ENCODE measurements at places on chromosomes 11 and 22. TPM values are rescaled to one million over a fixed set of nuclear protein-coding genes. Genes with fewer than 3 reads are reported as not detected.

DNA sequence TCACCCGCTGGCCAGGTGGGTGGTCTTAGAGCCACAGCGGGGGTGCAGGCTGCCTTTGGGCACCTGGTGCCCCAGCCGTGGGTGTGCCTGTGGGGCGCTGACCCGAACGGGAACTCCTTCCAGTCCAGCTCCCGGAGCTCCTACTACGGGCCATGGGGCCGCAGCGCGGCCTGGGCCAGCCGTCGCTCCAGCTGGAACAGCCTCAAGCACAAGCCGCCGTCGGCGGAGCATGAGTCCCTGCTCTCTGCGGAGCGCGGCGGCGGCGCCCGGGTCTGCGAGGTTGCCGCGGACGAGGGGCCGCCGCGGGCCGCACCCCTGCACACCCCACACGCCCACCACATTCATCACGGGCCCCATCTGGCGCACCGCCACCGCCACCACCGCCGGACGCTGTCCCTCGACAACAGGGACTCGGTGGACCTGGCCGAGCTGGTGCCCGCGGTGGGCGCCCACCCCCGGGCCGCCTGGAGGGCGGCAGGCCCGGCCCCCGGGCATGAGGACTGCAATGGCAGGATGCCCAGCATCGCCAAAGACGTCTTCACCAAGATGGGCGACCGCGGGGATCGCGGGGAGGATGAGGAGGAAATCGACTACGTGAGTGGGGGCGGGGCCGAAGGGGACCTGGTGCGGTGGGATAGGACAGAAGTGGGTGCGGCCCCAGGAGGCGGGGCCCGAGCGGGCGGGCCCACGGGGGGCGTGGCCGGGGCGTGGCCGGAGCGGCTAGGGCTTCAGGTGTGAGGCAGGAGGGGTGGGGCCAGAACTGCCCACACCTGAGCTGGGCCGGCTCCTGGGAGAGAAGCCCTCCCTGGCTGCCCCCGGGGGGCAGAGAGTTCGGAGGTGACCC is 91.5 kb downstream of the CACNA1I start:
- H3K36me3 ChIP-seq, result no peaks in the 10 kb centered on the region
- H3K4me1 ChIP-seq, result peaks cover 3% of the 10 kb centered on the region
- no peak overlapping the region for H3K27ac ChIP-seq
- H3K4me3 ChIP-seq, result peak overlapping the region; percentile 3
- DNase-seq, result no peak

DNA sequence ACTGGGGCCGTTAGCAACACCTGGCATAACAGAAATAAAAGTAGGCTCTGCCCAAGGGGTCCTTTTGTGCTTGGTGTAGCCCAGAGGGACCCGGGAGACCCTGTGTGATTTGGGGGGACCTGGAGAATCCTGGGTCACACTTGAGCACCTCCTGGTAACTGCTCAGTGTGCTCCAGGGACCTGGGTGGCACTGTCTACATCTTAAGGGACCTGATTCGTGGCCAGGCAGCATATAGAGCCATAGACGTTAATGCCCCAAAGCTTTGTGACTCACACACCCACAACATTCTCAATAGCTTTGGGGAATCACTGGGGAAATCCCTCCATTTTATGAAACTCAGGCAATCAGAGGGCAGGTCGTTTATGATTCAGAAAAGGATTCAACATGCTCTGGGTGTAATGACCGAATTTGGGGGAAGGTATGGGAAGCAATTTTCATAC is 3.6 kb upstream of the IGF2 start:
- H3K36me3 ChIP-seq, result no peaks in the 10 kb centered on the region
- H3K27me3 ChIP-seq, result peaks cover 80% of the 10 kb centered on the region
- H3K27ac ChIP-seq, result no peak overlapping the region
- no peak overlapping the region for H3K4me3 ChIP-seq

DNA sequence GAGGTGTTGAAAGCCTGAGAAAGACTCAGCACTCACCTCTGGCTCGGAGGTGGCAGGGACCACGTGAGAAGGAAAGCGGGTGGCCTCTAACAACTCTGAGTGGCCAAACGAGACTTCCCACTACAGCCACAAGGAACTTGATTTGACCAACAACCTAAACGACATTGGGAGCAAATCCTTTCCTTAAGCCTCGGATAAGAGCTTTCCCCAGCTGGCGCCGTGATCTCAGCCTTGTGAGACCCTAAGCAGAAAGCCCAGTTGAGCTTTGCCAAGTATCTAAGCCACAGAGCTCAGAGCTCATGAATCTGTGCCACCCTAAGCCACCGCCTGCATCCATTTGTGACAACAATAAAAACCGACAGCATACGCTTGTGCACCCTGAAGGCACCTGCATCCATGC is 636.0 kb downstream of the TBC1D22A start:
- H3K4me3 ChIP-seq, result no peak overlapping the region
- H3K36me3 ChIP-seq, result no peaks in the 10 kb centered on the region
- H3K27ac ChIP-seq, result no peak overlapping the region
- no peaks in the 10 kb centered on the region for H3K4me1 ChIP-seq

- DNase-seq, result no peak
- peaks cover 10% of the 10 kb centered on the region for H3K4me1 ChIP-seq
- H3K27me3 ChIP-seq, result no peaks in the 10 kb centered on the region
- no peak overlapping the region for H3K4me3 ChIP-seq
- no peak overlapping the region for H3K27ac ChIP-seq
Observed at GRCh38 chr11:34339149-34340064, 18.4 kb downstream of the ABTB2 start.

GRCh38 chr11:92962446-92962845 is 7.0 kb upstream of the MTNR1B start:
- H3K36me3 ChIP-seq, result no peaks in the 10 kb centered on the region
- no peak for DNase-seq
- no peak overlapping the region for H3K4me3 ChIP-seq
- no peak overlapping the region for H3K27ac ChIP-seq
- no peaks in the 10 kb centered on the region for H3K4me1 ChIP-seq

DNA sequence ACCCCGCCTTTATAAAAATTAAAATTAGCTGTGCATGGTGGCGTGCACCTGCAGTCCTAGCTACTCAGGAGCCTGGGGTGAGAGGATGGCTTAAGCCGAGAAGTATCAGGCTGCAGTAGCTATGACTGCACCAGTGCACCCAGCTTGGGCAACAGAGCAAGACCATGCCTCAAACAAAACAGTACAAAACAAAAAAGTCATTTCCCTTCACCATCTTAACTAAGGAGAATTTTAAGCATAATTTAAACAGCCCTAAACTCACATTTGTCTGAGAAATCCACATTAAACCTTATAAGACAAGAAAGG is 23.3 kb upstream of the TFIP11 start:
- H3K4me3 ChIP-seq, result no peak overlapping the region
- DNase-seq, result no peak
- peaks cover 52% of the 10 kb centered on the region for H3K36me3 ChIP-seq
- no peaks in the 10 kb centered on the region for H3K4me1 ChIP-seq
- H3K27ac ChIP-seq, result no peak overlapping the region

DNA sequence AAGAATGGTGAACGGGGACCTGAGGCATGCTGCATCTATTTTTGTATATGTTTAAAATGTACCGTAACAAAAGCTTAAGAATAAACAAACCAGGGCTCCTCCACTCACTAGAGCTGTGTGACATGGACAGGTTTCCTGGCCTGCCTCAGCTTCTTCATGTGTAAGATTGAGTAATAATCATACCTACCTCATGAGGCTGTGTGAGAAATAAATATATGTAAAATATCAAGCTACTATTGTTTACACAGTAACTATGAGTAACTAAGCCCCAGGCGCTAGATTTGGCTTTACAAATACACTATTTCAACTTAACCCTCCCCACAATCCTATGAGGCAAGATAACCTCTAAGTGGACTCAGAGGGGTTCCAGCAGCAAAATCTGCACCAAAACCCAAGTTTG is 66.4 kb downstream of the SMCO4 start:
- DNase-seq, result no peak
- H3K27me3 ChIP-seq, result no peaks in the 10 kb centered on the region
- no peaks in the 10 kb centered on the region for H3K36me3 ChIP-seq

- no peaks in the 10 kb centered on the region for H3K36me3 ChIP-seq
- no peak overlapping the region for H3K27ac ChIP-seq
- no peaks in the 10 kb centered on the region for H3K4me1 ChIP-seq
- no peaks in the 10 kb centered on the region for H3K27me3 ChIP-seq
Observed at GRCh38 chr22:47393191-47393590, 630.7 kb downstream of the TBC1D22A start.

DNA sequence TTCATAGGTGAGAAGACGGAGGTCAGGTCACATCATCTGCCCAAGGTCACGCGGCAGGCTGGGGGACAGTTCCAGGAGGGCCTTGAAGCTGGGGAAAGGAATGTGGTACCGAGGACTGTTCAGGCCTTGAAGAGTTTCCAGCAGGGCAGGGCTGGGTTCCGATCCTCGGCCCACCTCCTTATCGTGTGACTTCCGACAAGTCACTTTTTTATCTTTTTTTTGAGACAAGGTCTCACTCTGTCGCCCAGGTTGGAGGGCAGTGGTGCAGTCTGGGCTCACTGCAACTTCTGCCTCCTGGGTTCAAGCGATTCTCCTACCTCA is 623 bp downstream of the NDUFS8 start:
- H3K36me3 ChIP-seq, result peaks cover 26% of the 10 kb centered on the region
- H3K27me3 ChIP-seq, result no peaks in the 10 kb centered on the region
- H3K4me1 ChIP-seq, result peaks cover 25% of the 10 kb centered on the region
- DNase-seq, result peak; percentile 71
- peak overlapping the region; percentile 74 for H3K4me3 ChIP-seq

- peaks cover 2% of the 10 kb centered on the region for H3K36me3 ChIP-seq
- no peak for DNase-seq
- no peaks in the 10 kb centered on the region for H3K27me3 ChIP-seq
- H3K27ac ChIP-seq, result no peak overlapping the region
Observed at GRCh38 chr11:75014129-75014528, 25.4 kb downstream of the NEU3 start.

GRCh38 chr11:93410441-93410840 is 79.9 kb downstream of the DEUP1 start:
- H3K27me3 ChIP-seq, result no peaks in the 10 kb centered on the region
- no peak overlapping the region for H3K27ac ChIP-seq
- no peaks in the 10 kb centered on the region for H3K4me1 ChIP-seq
- H3K4me3 ChIP-seq, result no peak overlapping the region
- DNase-seq, result no peak

DNA sequence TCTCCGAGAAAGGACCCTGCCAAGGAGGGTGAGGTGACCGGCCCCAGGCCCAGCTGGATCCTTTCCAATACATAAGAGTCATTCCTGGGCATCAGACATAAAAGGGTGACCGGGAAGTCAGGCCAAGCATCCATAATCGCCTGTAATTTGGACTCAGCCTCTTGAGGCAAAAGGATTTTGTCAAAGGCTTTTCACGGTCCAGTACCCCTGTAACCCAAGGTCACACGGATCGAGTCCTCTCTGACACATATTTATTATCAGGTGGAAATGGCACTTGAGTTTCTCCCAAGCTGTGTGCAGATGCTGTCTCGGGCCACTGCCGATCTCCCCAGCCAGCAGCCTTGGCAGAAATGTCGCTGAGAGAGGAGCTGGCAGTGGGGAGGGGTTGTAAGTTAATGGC is 556.5 kb downstream of the MN1 start:
- no peaks in the 10 kb centered on the region for H3K36me3 ChIP-seq
- peaks cover 4% of the 10 kb centered on the region for H3K4me1 ChIP-seq
- H3K27ac ChIP-seq, result no peak overlapping the region
- no peak overlapping the region for H3K4me3 ChIP-seq
- no peak for DNase-seq

GRCh38 chr11:105907319-105907718 is 114.7 kb downstream of the MSANTD4 start:
- no peaks in the 10 kb centered on the region for H3K36me3 ChIP-seq
- H3K27ac ChIP-seq, result no peak overlapping the region
- no peaks in the 10 kb centered on the region for H3K4me1 ChIP-seq
- no peak overlapping the region for H3K4me3 ChIP-seq
- DNase-seq, result no peak
- no peaks in the 10 kb centered on the region for H3K27me3 ChIP-seq

DNA sequence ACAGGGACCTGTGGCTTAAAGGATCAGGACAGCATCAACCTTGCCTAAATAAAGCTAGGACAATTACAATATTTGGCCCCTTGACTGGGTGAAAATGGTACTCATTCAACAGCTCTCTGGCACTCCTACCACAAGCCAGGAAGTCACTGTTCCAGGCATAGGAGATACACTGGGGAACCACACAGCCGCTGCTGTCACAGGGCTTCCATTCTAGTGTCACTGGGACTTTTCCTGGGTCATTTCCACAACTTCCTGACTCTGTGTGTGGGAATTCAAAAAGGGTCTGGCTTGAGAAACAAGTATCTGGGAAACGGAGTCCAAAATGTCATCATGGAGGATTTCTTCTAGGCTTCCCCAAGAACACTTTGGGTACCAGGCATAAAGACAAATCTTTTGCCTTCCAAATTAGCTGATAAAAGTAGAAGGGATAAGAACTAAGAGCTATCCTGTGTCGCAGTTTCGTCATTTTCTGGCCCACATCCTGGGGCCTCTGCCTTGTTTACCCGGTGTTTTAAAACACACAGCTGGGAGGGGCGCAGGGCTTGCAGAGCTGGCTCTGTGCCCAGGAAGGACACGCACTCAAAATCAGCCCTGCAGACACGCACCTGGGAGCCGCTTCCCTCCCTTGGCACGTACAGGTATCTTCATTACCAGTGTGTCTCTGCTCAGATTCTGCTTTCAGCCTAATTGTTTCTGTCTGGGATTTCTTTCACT is 38.0 kb downstream of the TMEM45B start:
- DNase-seq, result peak; percentile 80
- no peaks in the 10 kb centered on the region for H3K27me3 ChIP-seq
- H3K4me1 ChIP-seq, result peaks cover 13% of the 10 kb centered on the region
- H3K27ac ChIP-seq, result peak overlapping the region; percentile 56
- H3K4me3 ChIP-seq, result no peak overlapping the region

- no peak overlapping the region for H3K27ac ChIP-seq
- no peak overlapping the region for H3K4me3 ChIP-seq
- DNase-seq, result no peak
Observed at GRCh38 chr11:115905341-115906000, 401.3 kb upstream of the CADM1 start.

DNA sequence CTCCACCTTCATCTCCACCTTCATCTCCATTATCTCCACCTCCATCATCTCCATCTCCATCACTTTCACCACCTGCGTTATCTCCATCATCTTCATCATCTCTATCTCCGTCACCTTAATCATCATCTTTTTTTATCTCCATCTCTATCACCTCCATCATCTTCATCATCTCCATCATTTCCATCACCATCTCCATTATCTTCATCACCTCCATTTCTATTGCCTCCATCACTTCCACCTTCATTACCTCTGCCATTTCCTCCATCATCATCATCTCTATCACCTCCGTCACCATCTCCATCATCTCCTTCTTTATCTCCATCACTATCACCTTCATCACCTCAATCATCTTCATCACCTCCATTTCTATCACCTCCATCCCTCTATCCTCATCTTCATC is 573.5 kb downstream of the TBC1D22A start:
- no peaks in the 10 kb centered on the region for H3K4me1 ChIP-seq
- H3K27ac ChIP-seq, result no peak overlapping the region
- no peaks in the 10 kb centered on the region for H3K36me3 ChIP-seq

The NUP160 gene
- 40.4 TPM for total RNA-seq

The IGF2 gene
- total RNA-seq, result 8.8 TPM

The CASP5 gene
- 1.9 TPM for total RNA-seq

The C22orf42 gene
- not detected for total RNA-seq

The CD3G gene
- total RNA-seq, result 6.5 TPM

Measured in upper lobe of right lung (tissue), 1 donor.